H9 (cell line): ENCODE measurements at places on chromosomes 5 and 9. TPM values are rescaled to one million over a fixed set of nuclear protein-coding genes. Genes with fewer than 3 reads are reported as not detected.

- H3K4me1 ChIP-seq, result no peaks in the 10 kb centered on the region
- H3K36me3 ChIP-seq, result 0 out of 2 replicates have a peak, but pooled peaks cover 2% of the 10 kb centered on the region
These were observed 248.8 kb downstream of the TENT4A start for GRCh38 chr5:6961837-6962635.

DNA sequence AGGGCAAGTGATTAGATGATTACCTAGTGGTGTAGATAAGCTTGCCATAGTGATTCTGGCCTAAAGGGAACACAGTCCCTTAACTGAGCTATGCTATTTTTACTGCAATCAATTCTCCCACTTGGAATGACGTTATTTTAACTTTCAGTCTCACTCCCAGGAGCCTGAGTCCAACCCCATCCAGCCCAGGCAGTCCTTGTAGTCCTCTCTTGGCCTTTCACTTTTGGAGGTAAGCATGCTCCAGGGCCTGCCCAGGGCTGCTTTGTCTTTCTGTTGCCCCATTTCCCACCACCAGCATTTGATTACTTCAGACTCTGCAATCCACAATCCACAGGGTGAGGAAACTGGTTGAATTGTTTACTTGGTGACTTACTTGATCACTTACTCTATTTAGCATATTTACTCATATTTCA lies 233.0 kb downstream of the CD180 start:
- peak; percentile 73 for DNase-seq
- H3K4me1 ChIP-seq, result peaks cover 6% of the 10 kb centered on the region; the same call in 1 of the 2 replicates
- no peak overlapping the region for H3K4me3 ChIP-seq

DNA sequence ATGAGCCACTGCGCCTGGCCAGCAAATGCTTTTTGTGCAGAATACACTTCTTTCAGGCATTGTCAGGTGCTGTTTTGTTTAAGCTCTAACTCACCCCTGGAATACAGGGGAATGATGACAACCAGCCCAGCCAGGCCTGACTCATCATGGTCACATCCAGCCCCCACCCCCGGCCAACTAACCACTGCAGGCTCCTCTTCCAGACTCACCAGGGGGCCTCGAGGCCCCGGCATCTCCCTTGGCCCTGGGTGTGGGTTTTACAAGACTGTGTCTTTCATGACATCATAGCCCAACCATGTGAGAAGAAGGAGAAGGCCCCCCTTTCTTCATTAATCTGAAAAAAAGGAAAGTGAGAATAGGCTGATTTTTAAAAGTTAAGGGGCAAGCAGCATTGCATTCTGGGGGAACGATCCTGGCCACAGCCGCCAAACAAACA lies 35.5 kb downstream of the OLFML2A start:
- no peak overlapping the region for H3K27ac ChIP-seq
- H3K36me3 ChIP-seq, result no peaks in the 10 kb centered on the region; the same call in 1 of the 2 replicates
- no peak for DNase-seq
- H3K4me3 ChIP-seq, result peak overlapping the region; percentile 45; the same call in 1 of the 3 replicates

- no peaks in the 10 kb centered on the region for H3K36me3 ChIP-seq
- no peaks in the 10 kb centered on the region for H3K4me1 ChIP-seq
- H3K27ac ChIP-seq, result no peak overlapping the region
- no peak overlapping the region for H3K4me3 ChIP-seq
- DNase-seq, result no peak
These were observed 52.5 kb upstream of the ZBTB43 start for GRCh38 chr9:126752376-126752775.

DNA sequence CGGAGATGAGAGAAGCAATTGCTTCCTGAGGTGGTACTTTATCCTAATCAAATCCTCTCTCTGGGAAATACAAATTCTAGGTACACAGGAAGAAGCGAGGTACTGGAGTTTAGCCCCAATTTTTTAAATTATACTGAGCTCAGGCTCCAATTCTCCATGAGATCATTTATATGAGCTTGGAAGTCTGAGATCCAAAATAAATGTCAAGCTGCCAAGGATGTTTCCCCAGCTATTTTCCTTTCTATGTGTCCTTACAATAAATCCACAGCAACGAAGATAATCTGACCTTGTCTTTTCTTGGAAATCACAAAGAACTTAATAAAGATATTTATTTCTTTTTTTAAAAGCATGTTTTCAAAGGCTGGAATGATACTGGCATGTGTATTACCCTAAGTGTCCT lies 597.3 kb downstream of the GABRG2 start:
- no peak for DNase-seq
- no peaks in the 10 kb centered on the region for H3K4me1 ChIP-seq
- no peaks in the 10 kb centered on the region for H3K36me3 ChIP-seq

DNA sequence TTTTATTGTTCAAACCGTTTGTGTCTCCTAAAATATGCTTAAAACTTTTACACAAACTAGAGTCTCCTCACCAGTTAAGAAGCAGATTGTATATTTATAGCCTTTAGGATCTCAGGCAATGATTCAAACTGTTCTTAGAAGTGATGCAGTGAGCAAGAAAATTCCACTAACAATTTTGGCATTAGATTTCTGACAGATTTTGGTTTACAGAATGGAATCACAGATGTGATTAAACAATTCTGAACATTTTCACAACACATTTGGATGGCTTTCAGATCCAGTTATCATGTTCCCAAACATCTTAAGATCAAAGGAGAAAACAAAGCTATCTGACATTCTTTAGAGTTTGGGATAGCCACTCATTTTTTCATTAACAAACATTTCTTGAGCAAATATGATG lies 181.7 kb upstream of the RIOK2 start:
- no peak overlapping the region for H3K4me3 ChIP-seq
- H3K4me1 ChIP-seq, result peaks cover 5% of the 10 kb centered on the region
- no peak overlapping the region for H3K27ac ChIP-seq
- DNase-seq, result no peak

- H3K4me1 ChIP-seq, result no peaks in the 10 kb centered on the region
- no peak overlapping the region for H3K4me3 ChIP-seq
- H3K27me3 ChIP-seq, result no peaks in the 10 kb centered on the region
- H3K27ac ChIP-seq, result no peak overlapping the region
- DNase-seq, result no peak
- H3K36me3 ChIP-seq, result peaks cover 70% of the 10 kb centered on the region
These were observed 26.9 kb downstream of the UIMC1 start for GRCh38 chr5:176979669-176980068.

DNA sequence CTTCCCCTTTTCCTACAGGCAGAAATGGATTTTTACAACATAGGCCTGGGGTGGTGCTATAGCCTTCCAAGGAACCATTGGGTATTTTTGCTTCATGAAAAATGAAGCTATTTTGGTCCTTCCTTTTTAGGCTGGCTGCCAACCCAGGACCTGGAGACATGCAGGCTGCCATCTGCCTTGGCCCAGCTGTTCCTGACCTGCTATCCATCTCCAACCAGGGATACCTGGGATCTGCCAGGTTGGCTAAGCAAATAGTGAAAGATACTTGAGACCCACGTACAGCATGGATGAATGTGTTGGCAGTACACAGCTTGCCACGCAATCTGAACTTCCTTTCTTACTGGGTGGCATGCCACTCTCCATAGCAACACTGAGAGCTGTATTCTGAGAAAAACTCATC lies 31.1 kb downstream of the MRPS27 start:
- H3K27me3 ChIP-seq, result no peaks in the 10 kb centered on the region
- H3K4me3 ChIP-seq, result no peak overlapping the region
- H3K27ac ChIP-seq, result no peak overlapping the region
- DNase-seq, result no peak
- 0 out of 2 replicates have a peak, but pooled peaks cover 3% of the 10 kb centered on the region for H3K4me1 ChIP-seq

The HTR1A gene
- 0.55 and 0.79 TPM in 2 replicates for total RNA-seq

- no peaks in the 10 kb centered on the region for H3K36me3 ChIP-seq
- H3K4me3 ChIP-seq, result peak overlapping the region; percentile 77
- H3K27me3 ChIP-seq, result no peaks in the 10 kb centered on the region; the same call in 1 of the 2 replicates
- no peaks in the 10 kb centered on the region for H3K4me1 ChIP-seq
- no peak overlapping the region for H3K27ac ChIP-seq
These were observed 40.8 kb upstream of the GARNL3 start for GRCh38 chr9:127223810-127224177.

DNA sequence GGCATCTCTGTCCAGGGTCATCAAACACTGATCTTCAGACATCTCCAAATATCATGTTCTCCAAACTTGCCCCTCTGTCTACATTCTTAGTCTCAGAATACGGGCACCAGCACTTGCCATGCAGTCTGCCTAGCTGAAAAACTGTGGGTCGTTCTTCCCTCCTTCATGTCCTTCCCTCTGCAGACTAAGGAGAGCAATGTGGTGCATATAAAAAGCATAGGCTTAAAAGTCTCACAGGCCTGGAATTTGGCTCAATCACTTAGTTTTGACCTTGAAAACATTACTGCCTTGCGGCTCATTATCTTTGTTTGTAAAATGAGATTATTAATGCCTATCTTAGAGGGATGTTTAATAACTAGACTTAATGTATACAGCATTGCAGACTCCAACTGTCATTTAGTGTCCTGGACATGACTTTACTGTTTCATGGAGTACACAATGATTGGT lies 362.8 kb downstream of the NPR3 start:
- H3K27ac ChIP-seq, result no peak overlapping the region
- H3K27me3 ChIP-seq, result no peaks in the 10 kb centered on the region
- no peak overlapping the region for H3K4me3 ChIP-seq
- no peaks in the 10 kb centered on the region for H3K4me1 ChIP-seq
- no peaks in the 10 kb centered on the region for H3K36me3 ChIP-seq
- no peak for DNase-seq

The CETN3 gene
- 31.1 and 36.3 TPM in 2 replicates for total RNA-seq

- peak; percentile 17 for DNase-seq
- H3K27me3 ChIP-seq, result no peaks in the 10 kb centered on the region
- no peak overlapping the region for H3K27ac ChIP-seq
- peaks cover 4% of the 10 kb centered on the region; the same call in 1 of the 2 replicates for H3K4me1 ChIP-seq
These were observed 109.6 kb downstream of the ADAMTS2 start for GRCh38 chr5:179235416-179236400.

The BTNL9 gene
- 0.88 and 0.96 TPM in 2 replicates for total RNA-seq

DNA sequence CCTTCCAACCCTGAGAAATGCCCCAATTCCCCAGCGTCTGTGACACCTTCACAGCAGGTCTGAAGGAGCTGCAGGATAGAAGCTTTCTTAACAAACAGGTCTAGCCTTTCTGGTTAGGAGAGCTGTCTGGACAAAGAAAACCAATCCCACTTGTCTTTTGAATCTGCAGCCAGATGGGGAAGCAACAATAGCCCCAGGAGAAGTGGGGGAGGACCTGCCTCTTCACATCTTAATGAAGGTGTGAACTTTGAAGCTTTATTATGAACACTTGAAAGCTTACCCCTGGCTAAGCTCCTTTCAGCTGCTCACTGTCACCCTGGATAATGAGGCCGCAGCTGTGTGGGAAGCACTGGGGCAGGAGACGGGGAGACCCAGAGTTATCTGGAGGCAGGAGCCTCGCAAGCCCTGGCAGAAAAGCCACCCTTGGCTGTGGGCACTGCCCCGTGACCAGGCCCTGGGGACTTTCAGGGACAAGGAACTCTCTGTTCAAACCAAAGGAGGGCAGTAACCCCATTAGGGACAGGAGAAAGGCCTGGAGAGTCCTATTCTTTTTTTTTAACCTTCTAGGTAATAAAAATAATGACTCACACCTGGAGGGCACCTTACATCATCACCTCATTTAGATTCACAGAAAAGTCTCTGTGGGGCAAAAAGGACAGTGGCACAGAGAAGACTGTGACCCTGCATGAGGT lies 151.8 kb upstream of the RAD23B start:
- no peaks in the 10 kb centered on the region for H3K27me3 ChIP-seq
- H3K27ac ChIP-seq, result no peak overlapping the region
- no peaks in the 10 kb centered on the region for H3K36me3 ChIP-seq
- peak; percentile 36 for DNase-seq

GRCh38 chr5:96372726-96373380 lies 60.2 kb downstream of the PCSK1 start:
- H3K27me3 ChIP-seq, result no peaks in the 10 kb centered on the region
- H3K36me3 ChIP-seq, result peaks cover 2% of the 10 kb centered on the region; the same call in 1 of the 3 replicates
- no peak overlapping the region for H3K27ac ChIP-seq
- H3K4me3 ChIP-seq, result no peak overlapping the region
- H3K4me1 ChIP-seq, result no peaks in the 10 kb centered on the region
- no peak for DNase-seq

DNA sequence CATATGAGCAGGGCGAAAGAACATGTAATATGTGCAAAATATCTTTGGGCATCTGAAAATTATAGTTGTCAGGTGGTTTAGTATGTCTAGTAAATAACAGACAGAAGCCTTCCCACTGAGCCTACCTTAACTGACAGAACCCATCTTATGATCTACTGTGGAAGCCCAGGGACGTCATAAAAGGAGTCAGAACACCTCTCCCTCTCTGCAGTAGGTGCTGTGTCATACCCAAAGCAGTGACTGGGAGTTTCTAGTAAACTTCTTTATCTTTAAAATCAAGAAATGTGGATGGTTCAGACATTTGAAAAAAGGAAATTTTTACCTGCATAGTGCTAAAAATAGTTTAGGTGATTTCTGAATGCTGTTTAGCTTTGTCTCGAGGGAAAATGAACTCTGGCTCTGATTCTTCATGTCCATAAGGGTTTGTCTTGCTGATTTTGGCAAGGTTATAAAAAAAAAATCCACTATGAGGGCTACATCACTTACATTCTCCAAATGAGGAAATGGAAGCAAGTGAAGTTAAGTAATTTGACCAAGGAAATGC lies 104.0 kb downstream of the NUDT12 start:
- no peaks in the 10 kb centered on the region for H3K36me3 ChIP-seq
- no peak overlapping the region for H3K27ac ChIP-seq
- H3K4me1 ChIP-seq, result no peaks in the 10 kb centered on the region

The HNRNPA0 gene
- total RNA-seq, result 68.5 and 70.1 TPM in 2 replicates

- H3K27me3 ChIP-seq, result no peaks in the 10 kb centered on the region
- H3K4me3 ChIP-seq, result no peak overlapping the region
These were observed 97.1 kb downstream of the TTLL11 start for GRCh38 chr9:121995997-121996396.

- H3K36me3 ChIP-seq, result no peaks in the 10 kb centered on the region
- no peak overlapping the region for H3K27ac ChIP-seq
- no peaks in the 10 kb centered on the region; the same call in 1 of the 2 replicates for H3K27me3 ChIP-seq
- no peaks in the 10 kb centered on the region for H3K4me1 ChIP-seq
- no peak overlapping the region for H3K4me3 ChIP-seq
- no peak for DNase-seq
These were observed 7.1 kb downstream of the GLIS3 start for GRCh38 chr9:4292781-4293180.

DNA sequence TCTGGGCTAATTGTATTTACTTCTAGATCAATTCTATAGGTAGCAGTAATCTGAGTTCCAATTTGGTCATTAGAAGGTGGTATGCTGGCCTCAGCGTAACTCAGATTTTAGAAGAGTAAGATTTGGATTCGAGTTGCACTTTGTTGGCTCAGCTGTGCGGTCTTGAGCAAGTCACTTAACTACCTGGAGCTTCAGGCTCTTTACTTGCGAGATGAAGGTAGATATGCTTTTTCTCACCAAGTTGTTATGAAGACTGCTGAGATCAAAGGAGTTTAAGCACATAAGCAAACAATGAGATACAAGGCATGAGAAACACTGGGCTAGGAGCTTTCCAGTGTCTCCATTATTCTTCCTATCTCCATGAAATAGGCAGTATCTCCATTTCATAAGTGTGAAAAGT lies 133.8 kb upstream of the RANBP3L start:
- H3K4me1 ChIP-seq, result no peaks in the 10 kb centered on the region
- H3K27ac ChIP-seq, result no peak overlapping the region
- H3K4me3 ChIP-seq, result no peak overlapping the region
- H3K27me3 ChIP-seq, result no peaks in the 10 kb centered on the region

DNA sequence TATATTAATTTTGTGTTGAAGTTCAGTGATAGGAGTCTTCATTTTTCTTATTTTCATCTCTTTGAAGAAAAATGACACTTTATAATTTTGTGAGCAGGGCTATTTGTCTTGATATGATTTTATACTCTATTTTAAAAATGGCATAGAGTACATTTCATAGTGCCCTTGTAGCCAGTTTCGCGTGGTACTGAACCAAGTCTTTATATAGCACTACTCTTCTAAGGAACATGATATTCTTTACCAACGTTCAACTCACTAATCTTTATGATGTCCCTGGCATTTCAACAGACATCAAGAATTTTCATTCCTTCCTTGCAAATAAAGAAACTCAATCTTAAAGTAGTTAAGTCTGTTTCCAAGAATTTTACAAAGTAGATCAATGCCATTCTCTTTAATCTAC lies 41.5 kb upstream of the HOMER1 start:
- H3K27me3 ChIP-seq, result no peaks in the 10 kb centered on the region
- H3K4me3 ChIP-seq, result no peak overlapping the region
- no peaks in the 10 kb centered on the region; the same call in 1 of the 2 replicates for H3K4me1 ChIP-seq
- no peaks in the 10 kb centered on the region for H3K36me3 ChIP-seq
